ENCODE measurements at places on chromosomes 1 and 21.

- DNase-seq: peak; percentile 49
Observed at GRCh38 chr1:23019863-23020625, 776 bp downstream of the KDM1A start.

DNA sequence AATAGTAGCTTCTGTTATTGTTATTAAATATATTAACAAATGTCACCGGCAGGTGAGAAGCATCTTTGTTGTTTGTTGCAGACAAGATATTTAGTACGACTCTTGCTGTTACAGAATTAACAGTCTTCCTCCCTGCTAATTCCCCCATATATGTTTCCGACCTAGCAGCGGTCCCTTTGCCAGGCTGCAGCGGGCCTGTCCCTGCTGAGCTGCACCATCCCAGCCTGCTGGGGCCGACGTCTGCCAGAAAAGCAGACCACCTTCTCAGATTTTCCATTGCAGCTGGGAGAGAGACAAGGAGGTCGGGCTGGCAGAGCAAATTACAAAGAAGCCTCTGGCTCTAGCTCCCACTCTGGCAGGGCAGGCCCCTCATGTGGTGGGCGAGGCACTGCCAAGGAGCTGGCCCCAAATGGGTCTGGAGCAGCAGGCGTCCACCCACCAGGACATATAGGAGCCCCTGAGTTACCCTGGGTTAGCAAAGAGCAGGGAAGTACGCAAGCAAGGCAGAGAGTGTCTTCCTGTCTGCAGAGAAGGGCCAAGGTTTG is 142.7 kb downstream of the FOXD2 start:
- DNase-seq: no peak

GRCh38 chr1:235783148-235783776 is 83.4 kb downstream of the LYST start:
- DNase-seq: no peak

DNA sequence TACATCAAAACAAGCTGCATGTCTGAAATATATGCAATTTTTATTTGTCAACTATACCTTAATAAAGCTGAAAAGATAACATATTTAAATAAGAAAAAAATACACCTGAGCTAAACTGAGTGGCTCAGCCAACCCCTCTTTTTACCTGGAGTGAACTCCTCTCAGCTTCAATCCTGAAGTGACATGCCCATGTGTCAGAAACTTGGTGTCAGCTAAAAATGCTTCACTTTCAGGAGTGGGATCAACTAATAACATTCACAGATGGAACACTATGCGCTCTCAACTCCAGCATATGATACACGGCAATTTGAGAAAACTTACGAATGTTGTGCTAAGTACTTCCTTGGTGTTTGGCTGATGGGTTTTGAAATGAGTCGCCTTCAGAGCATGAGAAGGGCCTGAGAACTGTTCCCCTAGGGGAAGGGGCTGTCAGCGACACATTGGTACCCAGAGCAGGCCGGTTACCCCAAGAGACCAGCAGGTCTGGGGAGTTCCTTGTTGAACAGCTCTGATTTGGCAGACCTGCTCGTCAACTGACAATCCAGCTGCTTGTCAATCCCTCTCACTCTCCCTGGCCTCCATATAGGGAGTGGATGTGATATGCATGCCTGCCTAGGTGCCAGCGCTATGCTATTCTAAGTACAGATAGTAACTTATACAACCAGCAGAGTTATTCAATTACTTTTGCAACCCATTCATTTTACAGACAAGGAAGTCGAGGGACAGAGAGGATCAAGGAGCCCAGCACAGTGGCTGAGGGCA is 267.7 kb downstream of the PCP4 start:
- no peak for DNase-seq

DNA sequence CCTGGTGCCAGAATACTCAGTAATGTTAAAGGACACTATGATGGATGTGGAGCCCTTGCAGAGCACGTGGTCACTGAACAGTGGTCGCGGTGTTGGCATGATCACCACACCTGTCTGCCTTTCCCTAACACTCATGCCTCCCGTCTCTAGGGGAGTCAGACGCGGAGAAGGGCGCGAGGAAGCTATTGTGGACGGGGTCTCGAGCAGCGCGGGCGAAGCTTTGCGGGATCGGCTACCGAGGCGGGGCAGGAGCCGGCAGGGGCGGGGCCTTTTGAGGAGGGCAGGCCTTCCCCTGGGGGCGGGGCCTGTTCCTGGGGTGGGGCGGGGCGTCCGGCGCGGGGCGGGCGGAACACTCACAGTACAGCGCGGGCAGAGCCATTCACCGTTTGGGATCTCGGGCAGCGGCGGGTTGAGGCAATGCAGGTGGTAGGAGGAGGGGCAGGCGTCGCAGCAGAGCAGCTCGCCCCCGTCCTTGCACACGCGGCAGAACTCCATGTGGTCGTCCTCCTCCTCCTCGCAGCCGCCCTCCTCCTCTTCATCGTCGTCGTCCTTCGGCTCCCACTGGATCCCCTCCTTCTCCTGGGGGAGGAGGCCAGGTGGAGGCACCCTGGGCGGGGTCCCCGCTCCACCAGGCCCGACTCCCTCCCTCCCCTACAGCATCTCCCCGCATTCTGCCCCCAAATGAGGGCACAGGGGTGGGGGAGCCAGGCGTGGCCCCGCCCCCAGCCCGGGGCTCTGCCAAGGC is 31.5 kb downstream of the CHD5 start:
- DNase-seq: peak; percentile 62

DNA sequence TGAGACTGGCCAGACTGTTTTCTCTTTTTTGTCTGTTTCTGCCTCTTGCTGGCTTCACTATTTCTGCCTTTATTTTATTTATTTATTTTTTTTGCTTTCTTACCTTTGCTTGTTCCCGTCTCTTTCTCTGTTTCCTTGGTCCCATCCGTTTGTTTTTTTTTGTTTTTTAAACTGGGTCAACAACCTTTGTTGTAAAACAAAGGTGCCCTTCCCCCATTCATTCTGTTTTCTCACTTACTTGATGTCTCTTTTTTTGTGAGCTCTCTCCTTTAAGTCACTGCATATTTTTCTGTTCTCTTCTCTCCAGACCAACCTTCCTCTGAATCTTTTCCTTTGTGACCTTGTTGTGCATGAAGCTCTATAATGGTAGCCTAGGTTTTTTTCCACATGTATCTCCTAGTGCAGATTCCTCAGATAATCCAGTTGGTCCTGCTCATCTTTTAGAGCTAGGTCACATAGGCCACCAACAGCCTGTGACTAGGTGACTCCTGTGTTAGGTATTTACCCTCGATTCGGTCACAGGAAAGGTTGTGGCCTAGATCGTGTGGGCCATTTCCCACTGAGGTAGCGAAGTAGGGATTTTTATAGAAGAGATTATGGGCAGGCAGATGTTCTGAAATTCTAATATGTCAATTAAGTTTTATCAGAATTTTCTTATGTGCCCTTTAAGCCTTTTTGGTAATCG is 15.9 kb downstream of the GNAI3 start:
- no peak for DNase-seq

DNA sequence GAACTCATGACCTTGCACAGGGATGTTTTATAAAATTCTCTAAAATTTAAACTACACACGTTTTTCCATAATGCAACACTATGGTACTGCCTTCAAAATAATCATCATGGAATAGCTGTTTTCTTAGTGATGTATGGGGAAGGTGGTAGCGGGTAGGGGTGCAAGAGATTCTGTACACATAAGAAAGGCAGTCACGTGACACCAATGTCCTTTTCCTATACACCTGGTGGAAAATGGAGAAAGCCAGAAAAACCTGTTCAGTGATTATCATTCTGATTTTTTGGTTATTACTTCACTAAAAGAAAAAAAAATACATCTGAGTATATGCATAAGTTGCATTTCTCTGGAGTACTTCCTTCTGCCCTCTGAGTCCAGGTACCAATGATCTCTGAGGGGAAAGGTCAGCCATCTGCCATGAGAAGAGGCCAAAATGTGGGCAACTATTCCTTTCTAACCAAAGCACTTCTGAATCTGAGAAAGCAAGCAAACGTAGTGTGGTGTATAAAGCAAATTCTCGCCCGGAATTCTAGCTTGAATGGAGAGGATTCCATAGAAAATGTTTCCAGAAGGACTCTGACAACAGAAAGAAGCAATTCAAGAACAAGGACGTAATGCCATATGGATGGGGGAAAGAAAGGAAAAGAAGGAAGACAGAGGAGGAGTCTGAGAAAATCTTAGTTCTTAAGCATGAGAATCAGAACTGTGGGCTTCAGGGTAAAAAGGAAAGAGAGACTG is 137.3 kb downstream of the RERE start:
- DNase-seq: no peak

GRCh38 chr1:11797525-11798216 is 8.1 kb downstream of the MTHFR start:
- peak; percentile 88 for DNase-seq
